NCI-H2029 (cell line): ENCODE measurements at places on chromosomes 2 and 18.

DNA sequence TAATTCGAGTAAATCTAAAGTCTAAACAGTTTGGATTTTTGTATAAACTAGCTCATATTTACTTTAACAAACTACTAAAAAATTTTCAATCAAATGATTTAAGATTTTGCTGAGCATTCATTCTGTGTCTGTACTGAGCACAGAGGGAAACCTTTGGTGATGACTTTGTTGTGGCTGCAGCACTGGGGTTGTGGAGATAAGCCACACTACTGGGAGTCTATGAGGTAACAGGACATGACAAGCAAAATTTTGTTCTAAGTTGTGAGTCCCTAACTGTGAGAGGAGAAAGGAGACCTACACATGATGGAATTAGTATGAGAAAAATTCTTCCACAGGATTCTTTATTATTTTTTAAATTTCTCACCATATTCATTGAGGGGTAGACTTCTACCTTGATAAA lies 933.7 kb upstream of the LRATD1 start:
- no peak for DNase-seq

- no peak for DNase-seq
These were observed 105.9 kb downstream of the LBH start for GRCh38 chr2:30336978-30337841.

- DNase-seq, result no peak
These were observed 67.5 kb downstream of the MYL12B start for GRCh38 chr18:3329471-3329870.

GRCh38 chr2:19051203-19051831 lies 307.1 kb downstream of the OSR1 start:
- DNase-seq, result no peak

GRCh38 chr2:140808820-140809219 lies 1322.0 kb downstream of the LRP1B start:
- DNase-seq, result peak; percentile 22
